Liver (tissue), 10 donors: ENCODE measurements at places on chromosomes 12 and 14. TPM values are rescaled to one million over a fixed set of nuclear protein-coding genes. Genes with fewer than 3 reads are reported as not detected.

The LPCAT3 gene
- total RNA-seq: 57.7 TPM

The SERPINA4 gene
- total RNA-seq: 150 TPM

- no peaks in the 10 kb centered on the region for H3K4me1 ChIP-seq
- DNase-seq: no peak
Measured at GRCh38 chr12:3553221-3553620, 62.2 kb downstream of the PRMT8 start.

The SYT10 gene
- total RNA-seq: 0.84 TPM

DNA sequence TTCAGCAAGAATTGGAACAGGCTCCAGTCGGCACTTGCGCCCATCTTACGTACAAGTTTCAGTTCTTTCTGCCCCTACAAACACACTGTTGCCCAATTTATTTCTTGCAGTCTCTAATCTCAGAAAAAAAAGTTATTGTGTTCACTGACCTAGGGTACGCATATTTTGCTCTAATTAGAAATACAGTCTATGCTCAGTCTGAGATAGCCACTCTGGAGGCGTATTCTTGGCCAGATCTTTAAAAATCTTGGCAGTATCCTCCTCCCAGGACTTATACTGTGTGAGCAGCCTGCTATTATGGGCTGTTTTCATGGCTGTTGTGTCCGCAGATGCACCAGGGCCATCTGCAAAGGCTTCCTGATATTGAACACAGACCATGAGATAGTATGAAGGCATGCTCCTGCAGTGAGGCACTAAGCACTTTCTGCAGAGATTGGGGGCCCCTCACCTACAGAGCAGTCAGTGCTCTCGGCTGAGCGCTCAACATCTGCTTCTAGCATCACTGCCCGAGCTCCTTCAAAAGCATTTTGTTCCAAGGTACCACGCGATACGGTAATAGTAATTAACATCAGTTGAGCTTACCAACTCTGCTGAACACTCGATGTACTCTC, 57.9 kb downstream of the PPM1H start:
- no peaks in the 10 kb centered on the region for H3K27me3 ChIP-seq
- no peak overlapping the region for H3K27ac ChIP-seq
- H3K36me3 ChIP-seq: no peaks in the 10 kb centered on the region
- DNase-seq: no peak

- H3K27ac ChIP-seq: no peak overlapping the region
- no peaks in the 10 kb centered on the region for H3K27me3 ChIP-seq
- no peak for DNase-seq
- no peaks in the 10 kb centered on the region for H3K36me3 ChIP-seq
Measured at GRCh38 chr14:47961634-47962033, 286.2 kb upstream of the MDGA2 start.

DNA sequence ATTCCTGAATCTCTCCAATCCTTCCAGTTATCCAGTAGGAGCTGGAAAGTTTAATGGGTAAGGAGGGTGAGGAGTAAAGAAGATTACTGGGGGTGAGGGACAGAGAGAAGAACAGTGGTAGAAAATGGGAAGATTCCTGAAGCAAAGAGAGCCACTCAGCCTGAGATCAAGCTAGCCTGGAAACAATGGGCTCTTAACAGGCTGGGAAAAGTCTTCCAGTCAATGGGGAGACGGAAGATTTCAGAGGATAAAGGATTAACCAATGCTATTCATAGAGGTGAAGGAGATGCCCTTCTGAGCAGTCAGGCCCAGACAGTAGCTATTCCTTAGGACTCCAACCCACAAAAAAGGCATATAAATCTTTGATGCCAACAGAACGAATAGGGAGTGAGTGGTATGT, 14.8 kb downstream of the GDF11 start:
- H3K27me3 ChIP-seq: no peaks in the 10 kb centered on the region
- H3K36me3 ChIP-seq: peaks cover 56% of the 10 kb centered on the region
- H3K4me3 ChIP-seq: no peak overlapping the region
- H3K4me1 ChIP-seq: no peaks in the 10 kb centered on the region

GRCh38 chr12:66960006-66960405, 281.1 kb upstream of the GRIP1 start:
- no peaks in the 10 kb centered on the region for H3K4me1 ChIP-seq
- H3K4me3 ChIP-seq: no peak overlapping the region
- H3K36me3 ChIP-seq: no peaks in the 10 kb centered on the region
- no peaks in the 10 kb centered on the region for H3K27me3 ChIP-seq

DNA sequence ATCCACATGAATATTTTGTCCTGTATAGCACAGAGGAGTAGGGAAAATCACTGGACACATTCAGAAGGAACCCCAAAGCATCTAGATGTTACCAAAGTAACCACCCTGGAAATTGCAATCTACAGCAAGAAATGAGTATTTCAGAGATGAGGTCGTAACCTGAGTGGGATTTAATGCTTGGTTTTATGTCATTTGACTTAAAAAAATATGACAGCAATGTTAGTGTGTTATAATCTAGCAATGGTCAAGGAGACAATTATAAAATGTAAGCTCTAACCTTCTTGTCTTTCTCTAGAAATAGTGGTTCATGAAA, 256.6 kb downstream of the NAV3 start:
- no peaks in the 10 kb centered on the region for H3K4me1 ChIP-seq
- no peaks in the 10 kb centered on the region for H3K27me3 ChIP-seq
- H3K36me3 ChIP-seq: no peaks in the 10 kb centered on the region
- no peak overlapping the region for H3K27ac ChIP-seq
- no peak for DNase-seq

The KRT77 gene
- not detected for total RNA-seq

The MYF6 gene
- total RNA-seq: not detected

GRCh38 chr12:3680919-3681594, 71.9 kb downstream of the CRACR2A start:
- no peaks in the 10 kb centered on the region for H3K27me3 ChIP-seq
- H3K4me3 ChIP-seq: no peak overlapping the region
- peak; percentile 48 for DNase-seq
- no peaks in the 10 kb centered on the region for H3K36me3 ChIP-seq

GRCh38 chr12:131749618-131750315, 38.9 kb downstream of the SFSWAP start:
- peaks cover 30% of the 10 kb centered on the region for H3K36me3 ChIP-seq
- no peak overlapping the region for H3K4me3 ChIP-seq
- no peak overlapping the region for H3K27ac ChIP-seq
- no peak for DNase-seq
- H3K27me3 ChIP-seq: no peaks in the 10 kb centered on the region

The MANSC4 gene
- not detected for total RNA-seq

DNA sequence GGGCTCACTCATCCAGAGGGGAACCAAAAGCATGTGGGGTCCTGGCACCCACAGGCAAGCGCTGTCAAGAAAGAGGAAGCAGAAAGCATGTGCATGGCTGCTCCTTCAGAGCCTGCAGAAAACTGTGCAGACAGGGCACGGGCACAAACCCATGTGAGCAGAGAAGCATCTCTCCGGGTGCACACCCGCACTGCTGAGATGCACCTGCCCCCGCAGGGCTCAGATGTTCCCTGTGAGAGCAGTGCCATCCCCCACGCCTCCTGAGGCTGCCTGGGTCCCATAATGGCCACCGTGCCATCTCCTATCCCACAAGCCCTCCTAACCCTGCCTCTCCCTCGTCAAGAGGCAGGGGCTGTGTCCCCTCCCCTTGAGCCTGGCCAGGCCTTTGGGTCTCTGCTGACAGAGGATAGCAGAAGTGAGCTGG, 32.3 kb upstream of the INF2 start:
- no peaks in the 10 kb centered on the region for H3K36me3 ChIP-seq
- H3K4me1 ChIP-seq: peaks cover 8% of the 10 kb centered on the region
- no peak overlapping the region for H3K27ac ChIP-seq
- no peak for DNase-seq
- H3K4me3 ChIP-seq: no peak overlapping the region
- no peaks in the 10 kb centered on the region for H3K27me3 ChIP-seq

DNA sequence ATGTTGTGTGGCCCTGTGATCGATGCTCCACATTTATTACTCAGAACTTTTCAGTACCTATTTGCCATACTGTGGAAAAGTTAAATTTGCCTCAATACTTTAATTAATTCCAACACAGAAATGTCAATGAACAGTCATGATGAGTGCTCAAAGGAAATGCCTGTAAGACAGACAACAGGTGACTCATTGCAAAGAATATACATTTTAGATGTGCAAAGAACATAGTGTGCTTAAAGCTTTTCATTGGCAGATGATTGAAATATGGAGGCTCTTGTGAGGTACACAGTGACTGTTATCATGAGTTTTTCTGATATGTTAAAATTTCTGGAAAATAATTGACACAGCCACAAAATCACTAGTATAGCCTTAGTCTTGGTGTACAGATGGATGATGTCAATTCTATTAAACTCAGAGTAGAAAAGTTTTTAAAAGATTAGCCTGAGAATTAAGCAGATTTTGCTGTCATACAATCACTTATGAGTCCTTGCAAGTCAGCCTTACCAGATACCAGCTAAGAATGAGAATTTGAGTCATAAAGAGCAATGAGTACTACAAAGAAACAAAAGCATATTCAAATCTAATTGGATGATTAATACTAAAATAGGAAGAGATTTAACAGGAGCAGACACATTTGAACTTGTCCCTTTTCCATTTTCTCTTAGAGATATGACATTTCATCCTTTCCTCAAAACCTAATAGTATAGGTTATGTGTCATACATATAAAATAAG, 544.1 kb downstream of the KCNH5 start:
- no peaks in the 10 kb centered on the region for H3K27me3 ChIP-seq
- no peak overlapping the region for H3K27ac ChIP-seq
- H3K4me3 ChIP-seq: no peak overlapping the region
- H3K4me1 ChIP-seq: no peaks in the 10 kb centered on the region
- H3K36me3 ChIP-seq: no peaks in the 10 kb centered on the region

DNA sequence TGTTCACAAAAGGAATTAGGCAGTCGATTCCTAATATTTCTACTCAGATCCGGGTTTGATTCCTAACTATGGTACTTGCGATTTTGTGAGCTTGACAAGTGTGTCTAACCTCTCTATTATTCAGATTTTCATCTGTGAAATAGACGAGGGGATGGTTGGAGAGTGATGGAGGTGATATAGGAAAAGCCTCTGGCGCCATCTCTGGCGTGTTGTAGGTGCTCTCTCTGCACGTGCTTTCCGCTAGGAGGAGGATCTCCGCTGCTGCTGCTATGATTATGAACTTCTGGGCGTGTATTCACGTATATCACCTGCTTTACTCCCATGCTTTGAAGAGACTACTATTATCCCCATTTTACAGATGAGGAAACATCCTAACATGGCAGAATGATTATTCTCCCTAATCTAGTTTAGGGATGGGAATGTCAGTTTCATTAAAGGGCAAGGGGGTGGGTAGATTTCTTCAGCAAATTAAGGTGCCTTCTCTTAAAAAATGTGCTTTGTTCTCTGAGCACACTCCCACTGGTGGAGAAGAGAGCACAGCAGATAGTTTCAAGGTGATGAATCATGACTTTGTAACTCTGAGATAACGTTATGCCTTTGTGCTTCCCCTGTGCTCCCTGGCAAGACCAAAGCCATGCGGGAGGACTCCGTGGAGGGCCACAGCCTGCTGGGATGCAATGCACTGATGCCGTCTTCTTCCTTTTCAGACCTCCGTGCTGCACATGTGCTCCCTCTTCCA, 97.1 kb downstream of the PRIMA1 start:
- H3K27ac ChIP-seq: no peak overlapping the region
- H3K4me3 ChIP-seq: no peak overlapping the region
- DNase-seq: no peak
- H3K36me3 ChIP-seq: no peaks in the 10 kb centered on the region
- no peaks in the 10 kb centered on the region for H3K4me1 ChIP-seq

The NAB2 gene
- 3.9 TPM for total RNA-seq

- no peaks in the 10 kb centered on the region for H3K4me1 ChIP-seq
- no peak for DNase-seq
- H3K4me3 ChIP-seq: no peak overlapping the region
- no peaks in the 10 kb centered on the region for H3K27me3 ChIP-seq
- no peak overlapping the region for H3K27ac ChIP-seq
Measured at GRCh38 chr12:89497005-89497404, 27.6 kb downstream of the GALNT4 start.

The IL26 gene
- total RNA-seq: not detected

- no peak overlapping the region for H3K4me3 ChIP-seq
- H3K27me3 ChIP-seq: no peaks in the 10 kb centered on the region
Measured at GRCh38 chr14:24172261-24172860, 481 bp downstream of the REC8 start.
